NCI-H524 (cell line): ENCODE measurements at places on chromosomes 2 and 18.

DNA sequence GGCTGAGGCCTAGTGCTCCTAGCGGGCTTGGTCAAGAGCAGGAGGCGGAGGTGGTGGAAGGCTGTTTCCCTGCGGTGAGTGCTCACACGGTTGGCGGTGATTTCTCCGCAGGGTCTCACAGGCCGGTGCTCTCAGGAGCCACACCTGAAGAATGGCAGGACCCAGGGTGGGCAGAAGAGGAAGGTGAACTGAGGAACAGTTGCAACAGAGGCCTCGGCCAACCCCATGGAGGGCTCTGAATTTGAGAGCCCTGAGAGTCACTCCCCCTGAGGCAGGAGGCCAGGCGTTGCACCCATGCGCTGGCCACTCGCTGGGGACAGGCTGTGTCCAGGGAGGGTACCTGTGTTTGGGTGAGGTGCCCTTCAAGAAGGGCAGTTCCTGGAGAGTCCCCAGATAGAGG lies 35.3 kb upstream of the ZNF516 start:
- no peak for DNase-seq

DNA sequence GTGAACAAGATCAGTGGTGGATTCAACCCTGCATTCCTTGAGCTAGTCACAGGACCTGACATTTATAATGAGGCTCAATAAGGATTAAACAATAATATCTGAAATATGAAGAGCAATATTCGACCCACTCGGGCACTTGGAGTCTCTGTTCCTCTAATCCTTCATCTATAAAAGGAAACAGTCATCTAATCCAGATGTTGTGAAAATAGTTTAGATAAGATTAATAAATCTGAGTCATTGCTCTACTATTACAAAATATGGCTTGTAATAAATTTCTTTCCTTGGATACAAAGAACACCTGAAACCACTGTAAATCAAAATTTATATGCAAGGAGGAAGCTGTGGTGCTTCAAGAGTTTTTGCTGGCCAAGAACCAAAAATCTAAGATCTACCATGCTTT lies 846.9 kb upstream of the ACVR2A start:
- no peak for DNase-seq

DNA sequence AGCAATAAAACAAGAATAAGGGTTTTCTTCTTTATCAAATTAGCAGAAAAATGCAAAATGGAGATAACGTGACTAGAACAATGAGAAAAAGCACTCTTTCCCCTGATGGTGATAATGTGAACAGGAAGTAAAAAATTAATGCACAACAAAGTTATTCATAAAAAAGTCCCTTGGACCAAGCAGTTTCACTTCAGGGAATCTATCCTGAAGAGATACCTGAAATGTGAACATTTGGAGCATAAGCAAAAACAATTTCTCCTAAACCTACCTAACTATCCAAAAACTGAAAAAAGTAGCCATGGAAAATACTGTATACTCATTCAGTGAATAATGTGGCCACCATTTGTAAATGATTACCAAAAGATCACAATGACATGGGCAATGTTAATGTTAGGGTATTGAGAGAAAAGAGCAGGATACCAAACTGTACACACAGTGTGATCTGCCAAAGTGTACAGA lies 48.7 kb downstream of the TRIP12 start:
- DNase-seq: no peak

GRCh38 chr18:76490670-76491472 lies 4.2 kb downstream of the ZNF516 start:
- DNase-seq: peak; percentile 54

DNA sequence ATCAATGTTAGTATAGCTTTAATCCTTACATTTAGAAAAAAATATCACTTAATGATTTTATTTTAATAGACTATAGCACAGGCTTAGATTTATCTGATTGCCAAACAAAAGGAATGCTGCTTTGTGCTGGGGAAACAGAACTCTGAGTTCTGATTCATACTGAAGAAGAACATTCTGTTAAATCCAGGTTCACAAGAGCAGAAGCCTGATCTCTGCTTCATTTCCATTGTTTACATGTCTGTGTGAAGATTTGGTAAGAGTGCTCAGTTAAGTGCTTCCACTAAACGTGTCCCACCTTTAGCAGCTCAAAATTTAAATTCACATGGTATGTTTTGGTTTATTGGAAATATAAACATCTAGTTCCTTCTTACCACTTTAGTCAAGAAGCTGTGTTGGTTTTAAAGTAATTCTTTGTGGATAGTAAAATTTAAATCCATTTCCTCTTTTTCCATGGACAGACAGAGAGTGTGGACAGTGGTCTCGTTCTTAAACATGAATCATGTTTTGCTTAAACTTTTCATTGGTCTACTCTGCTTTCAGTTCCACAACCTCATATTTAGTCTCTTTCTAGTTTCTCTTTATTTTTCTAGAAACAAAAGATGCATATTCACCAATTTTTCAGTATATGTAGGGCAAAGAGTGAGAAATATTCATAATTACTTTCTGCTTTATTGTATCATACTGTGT lies 59.1 kb downstream of the NYAP2 start:
- DNase-seq: no peak

GRCh38 chr2:181673173-181673572 lies 7.1 kb downstream of the NEUROD1 start:
- peak; percentile 94 for DNase-seq

- DNase-seq: no peak
Observed at GRCh38 chr2:6676241-6676640, 189.5 kb downstream of the CMPK2 start.
